Mesothelial cell of epicardium (in vitro differentiated cells): ENCODE measurements at places on chromosomes 2 and 18. TPM values are rescaled to one million over a fixed set of nuclear protein-coding genes. Genes with fewer than 3 reads are reported as not detected.

The ELMOD3 gene
- 23.2 to 25.2 TPM (median 24.5 TPM) in 3 replicates for total RNA-seq

The ASTL gene
- 0.60 to 1.2 TPM (median 1.1 TPM) in 3 replicates for total RNA-seq

The SLC19A3 gene
- 11.3 to 11.9 TPM (median 11.4 TPM) in 3 replicates for total RNA-seq

The PJVK gene
- 12.1 to 13.8 TPM (median 12.2 TPM) in 3 replicates for total RNA-seq
